ENCODE measurements at places on chromosomes 5 and 9. TPM values are rescaled to one million over a fixed set of nuclear protein-coding genes. Genes with fewer than 3 reads are reported as not detected.

TMEM252 gene
- total RNA-seq = not detected

QRFP gene
- not detected for total RNA-seq

- DNase-seq = peak; percentile 65
Observed at GRCh38 chr9:93159601-93160471, 24.1 kb upstream of the WNK2 start.

- no peak for DNase-seq
Observed at GRCh38 chr5:141865406-141865805, 12.8 kb downstream of the PCDH1 start.

- DNase-seq = no peak
Observed at GRCh38 chr5:71564895-71565294, 22.2 kb upstream of the MCCC2 start.

SPATA31D4 gene
- total RNA-seq = not detected

- DNase-seq = no peak
Observed at GRCh38 chr5:123976379-123977033, 464.5 kb downstream of the CSNK1G3 start.

GRCh38 chr5:133317558-133317957 is 265.7 kb downstream of the HSPA4 start:
- DNase-seq = no peak

Data from RPMI7951 (cell line).